ENCODE measurements at places on chromosomes 13 and 19.

- peak; percentile 85 for DNase-seq
Observed at GRCh38 chr19:18438331-18439024, 545 bp upstream of the ISYNA1 start.

- DNase-seq: peak; percentile 94
Observed at GRCh38 chr13:33218020-33218419, 67.5 kb downstream of the STARD13 start.

DNA sequence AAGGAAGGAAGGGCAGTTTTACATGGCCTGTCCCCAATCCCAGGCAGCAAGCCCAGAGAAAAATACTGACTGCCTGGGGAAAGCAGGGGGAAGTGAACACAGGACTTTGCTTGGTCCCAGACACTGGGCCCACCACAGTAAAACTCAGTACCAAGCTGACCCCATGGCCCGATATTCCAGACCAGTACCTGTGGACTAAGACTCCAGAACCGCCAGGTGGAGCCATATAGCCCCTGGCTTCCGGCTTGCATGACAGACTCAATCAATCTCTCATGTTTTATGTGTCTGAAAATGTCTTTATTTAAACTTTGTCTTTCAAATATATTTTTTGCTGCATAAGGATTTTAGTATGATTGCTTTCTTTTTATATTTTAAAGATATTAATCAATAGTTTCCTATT, 767.9 kb upstream of the SLITRK6 start:
- peak; percentile 16 for DNase-seq

- DNase-seq: no peak
Observed at GRCh38 chr13:35468195-35468594, 8.3 kb downstream of the MAB21L1 start.

DNA sequence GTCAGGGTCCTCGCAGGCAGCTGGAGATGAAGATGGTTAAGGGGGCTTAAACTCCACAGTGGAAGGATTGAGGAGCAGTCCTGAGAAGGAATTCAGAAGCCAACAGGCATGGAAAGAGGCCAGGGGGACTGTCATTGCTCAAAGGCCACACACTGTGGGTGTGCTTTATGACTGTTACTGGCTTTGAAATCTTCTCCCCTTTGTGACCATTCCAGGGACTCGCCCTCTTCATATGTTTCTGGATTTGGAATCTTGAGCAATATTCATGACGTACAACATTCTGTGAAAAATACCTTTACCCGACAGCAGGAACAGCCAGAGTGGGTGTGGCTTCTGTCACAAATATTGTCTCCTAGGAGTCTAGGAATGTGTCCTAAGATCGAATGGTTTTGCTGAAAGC, 16.6 kb downstream of the CEACAM7 start:
- no peak for DNase-seq

DNA sequence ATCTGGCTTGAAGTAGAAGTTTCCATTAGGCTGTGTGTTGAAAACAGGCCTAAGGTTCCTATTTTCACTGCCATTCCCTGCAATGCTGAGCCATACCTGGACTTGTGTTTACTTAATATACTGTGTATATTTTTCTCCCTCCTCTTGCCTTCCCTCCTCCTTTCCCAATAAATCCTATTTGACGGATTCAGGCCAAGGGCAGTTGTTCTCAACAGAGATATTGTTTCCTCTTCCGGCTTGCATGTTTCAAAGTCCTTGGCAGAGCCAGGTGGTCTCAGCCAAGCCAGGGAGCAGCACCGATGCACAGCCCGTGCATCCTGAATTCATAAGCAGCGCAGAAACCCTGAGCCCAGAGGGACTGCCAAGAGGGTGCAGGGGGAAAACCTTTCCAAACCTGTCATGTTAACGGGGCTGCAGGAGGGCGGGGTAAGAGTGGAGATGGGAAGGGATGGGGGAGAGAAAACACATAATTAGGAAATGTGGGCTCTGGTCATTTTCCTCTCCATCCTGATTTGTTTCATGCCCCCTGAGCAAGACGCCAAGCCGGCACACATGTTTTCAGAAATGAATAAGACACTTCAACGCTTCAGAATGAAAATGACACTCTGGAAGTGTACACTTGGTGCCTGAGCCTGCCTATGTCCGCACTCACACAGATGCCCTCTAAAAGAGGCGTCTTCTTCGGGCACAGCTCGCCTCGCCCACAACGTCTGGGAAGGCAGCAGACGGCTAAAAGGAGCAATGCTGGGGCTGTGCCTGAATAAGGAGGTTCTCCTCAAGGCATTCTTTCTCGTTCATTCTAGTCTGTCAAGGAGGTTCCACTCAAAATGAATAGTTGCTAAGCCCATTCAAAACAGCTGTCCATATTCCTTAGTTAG, 149.3 kb upstream of the UBL3 start:
- no peak for DNase-seq

- peak; percentile 57 for DNase-seq
Observed at GRCh38 chr13:90968166-90968904, 379.2 kb upstream of the MIR17HG start.

DNA sequence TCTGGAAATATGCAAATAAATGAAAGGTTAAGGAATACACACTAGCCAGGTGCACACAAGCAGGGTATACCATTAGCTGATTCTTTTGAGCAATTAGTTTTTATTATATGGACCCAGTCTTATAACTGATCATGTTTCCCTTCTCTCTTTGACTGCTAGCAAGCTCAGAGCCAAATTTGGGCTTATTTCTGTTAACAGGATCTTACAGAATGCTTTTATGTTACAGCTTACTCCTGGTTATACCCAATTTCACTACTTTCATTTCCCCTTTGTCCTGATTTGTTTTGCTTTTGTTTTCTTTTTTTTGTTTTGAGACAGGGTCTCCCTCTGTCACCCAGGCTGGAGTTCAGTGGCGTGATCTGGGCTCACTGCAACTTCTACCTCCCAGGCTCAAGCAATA, 12.9 kb upstream of the TPT1 start:
- no peak for DNase-seq

DNA sequence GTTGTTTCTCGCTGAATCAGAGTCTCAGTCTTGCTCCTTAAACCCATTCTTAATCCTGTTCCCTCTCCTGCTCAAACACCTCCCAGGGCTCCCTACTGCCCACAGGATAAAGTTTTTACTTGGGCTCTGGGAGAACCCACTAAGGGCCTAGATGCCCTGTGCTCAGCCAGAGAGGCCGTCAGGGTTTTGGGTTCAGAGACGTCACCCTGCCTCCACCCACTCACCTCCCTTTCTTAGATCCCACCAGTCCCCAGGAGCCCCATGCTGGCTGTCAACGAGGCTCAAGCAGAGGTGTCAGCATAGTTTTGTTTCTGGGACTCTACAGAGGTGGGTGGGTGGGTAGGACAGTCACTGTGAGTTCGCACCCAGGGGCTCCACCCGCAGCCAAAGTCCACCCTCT, 15.5 kb upstream of the CYP4F2 start:
- no peak for DNase-seq

DNA sequence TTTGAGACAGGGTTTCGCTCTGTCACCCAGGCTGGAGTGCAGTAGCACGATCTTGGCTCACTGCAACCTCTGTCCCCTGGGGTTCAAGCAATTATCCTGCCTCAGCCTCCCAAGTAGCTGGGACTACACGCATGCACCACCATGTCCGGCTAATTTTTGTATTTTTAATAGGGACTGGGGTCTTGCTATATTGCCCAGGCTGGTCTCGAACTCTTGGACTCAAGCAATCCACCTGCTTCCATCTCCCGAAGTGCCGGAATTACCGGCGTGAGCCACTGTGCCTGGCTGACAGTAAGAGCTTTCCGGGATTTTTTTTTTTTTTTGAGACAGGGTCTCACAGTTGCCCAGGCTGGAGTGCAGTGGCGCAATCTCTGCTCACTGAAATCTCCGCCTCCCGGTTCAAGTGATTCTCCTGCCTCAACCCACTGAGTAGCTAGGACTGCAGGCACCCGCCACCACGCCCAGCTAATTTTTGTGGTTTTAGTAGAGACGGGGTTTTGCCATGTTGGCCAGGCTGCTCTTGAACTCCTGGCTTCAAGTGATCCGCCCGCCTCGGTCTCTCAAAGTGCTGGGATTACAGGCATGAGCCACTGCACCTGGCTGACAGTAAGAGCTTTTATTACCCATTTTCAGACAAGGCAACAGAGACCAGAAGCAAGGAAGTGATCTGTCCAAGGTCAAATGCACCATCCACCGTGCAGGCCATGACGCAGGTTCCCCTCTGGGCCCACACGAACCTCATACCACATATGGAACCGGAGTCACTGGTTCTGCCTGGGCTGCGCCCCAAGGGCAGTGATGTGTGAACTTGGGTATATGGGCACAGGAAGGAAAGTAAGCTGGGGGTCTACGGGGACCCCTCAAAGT, 21.0 kb downstream of the RFX1 start:
- no peak for DNase-seq

DNA sequence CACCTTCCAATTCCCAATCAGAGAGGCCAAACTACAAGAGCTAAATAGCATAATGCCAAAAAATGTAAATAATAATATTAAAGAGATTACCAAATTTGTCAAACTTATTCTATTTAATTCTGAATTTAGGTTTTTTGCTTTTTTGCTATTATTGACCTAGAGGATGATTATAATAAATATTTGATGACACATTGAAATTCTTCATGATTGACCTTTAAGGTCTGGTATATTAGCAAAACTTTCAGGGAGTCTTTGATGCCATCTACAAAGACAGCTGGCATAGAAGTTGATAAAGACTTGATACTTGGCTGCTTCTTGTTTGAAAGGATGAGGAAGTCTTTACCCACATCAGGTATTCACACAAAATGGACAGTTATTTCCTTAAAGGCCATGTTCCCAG, 659.8 kb upstream of the GPC6 start:
- DNase-seq: no peak

- no peak for DNase-seq
Observed at GRCh38 chr13:47788844-47789243, 212.2 kb downstream of the SUCLA2 start.

DNA sequence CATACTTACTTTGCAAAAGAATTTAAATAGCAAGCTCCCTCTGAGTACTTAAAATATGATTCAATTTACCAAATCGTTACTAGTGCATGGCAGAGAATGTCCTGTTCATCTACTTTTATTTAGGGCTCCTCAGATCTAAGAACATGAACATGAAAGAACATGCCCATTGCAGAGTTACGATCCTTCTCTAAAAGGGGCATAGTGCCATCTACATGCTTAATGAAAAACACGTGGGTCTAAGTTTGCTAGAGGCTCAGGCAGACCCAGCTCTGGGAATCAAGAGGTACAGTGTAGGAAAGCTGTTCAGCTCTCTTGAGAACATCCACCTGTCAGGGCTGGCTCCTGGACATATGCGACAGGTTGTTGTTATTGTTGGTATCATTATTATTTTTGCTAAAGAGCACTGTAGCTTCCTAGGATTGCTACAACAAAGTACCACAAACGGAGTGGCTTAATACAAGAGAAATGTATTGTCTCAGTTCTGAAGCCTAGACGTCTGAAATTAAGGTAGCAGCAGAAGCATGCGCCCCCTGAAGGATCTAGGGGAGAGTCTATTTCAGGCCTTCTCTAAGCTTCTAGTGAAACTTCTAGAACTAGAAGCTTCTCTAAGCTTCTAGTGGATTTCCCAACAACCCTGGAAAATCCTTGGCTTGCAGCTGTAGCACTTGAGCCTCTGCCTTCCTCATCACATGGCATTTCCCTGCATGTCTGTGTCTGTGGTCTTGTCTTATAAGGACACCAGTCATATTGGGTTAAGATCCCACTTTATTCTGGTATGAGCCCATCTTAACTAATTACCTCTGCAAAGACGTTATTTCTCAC, 133.9 kb downstream of the DCT start:
- DNase-seq: peak; percentile 29

DNA sequence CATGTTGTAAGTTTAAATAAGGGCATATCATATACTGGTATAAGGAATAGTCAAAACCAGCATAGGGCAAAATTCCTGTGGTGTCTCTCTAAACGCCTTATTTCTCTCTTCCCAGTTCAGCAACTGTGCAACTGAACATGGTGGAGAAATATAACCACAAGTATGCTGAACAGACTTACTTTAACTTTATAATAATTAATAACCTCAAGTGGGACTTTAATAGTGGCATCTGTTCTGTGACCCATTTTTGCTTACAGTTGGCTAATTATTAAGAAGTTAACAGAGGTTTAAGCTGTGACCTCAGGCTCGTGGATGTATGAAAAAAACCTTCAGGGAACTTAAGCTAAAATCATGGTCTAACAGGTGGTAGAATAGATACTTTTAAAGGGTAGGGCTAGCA, 54.3 kb downstream of the MICU2 start:
- no peak for DNase-seq

DNA sequence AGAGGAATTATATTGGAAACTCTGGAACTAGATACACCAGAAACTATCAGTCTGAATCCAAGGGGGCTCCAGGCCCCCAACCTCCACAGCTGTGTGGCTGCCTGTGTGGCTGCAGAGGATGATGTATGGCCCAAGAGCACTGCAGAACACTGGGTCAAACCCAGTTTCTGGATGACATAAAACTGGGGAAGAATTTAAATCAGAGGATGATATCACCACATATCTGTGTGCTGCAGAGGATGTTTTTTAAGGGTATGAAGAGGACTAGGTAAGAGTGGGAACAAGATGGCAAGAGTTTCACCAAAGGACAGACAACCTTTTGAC, 226.4 kb downstream of the SUCLA2 start:
- DNase-seq: no peak

DNA sequence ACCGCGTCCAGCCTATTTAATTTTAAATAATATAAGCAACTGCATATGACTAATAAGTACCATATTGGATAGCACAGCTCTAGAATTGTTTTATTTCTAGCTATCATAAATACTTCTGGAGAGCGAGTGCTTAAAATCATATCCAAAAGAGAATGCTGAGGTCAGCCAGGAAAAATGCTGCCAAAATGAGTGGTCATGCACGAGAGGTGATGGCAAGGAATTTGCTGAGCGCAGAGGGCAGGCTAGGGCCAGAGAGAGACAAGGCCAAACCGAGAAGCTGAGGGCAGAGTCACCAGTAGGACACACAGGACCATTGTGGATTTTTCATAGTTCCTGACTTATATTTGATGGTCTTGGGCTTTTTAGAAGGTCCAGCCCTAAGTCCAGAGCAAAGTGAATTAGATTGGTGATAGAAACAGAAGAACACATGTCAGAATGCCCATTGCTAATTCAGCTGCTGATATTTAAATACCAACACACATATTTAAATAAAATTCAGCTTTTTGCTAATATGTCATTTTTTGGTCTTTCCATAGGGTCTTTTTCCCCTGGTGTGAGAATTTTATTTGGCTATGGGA, 33.6 kb upstream of the UBL3 start:
- peak; percentile 53 for DNase-seq

DNA sequence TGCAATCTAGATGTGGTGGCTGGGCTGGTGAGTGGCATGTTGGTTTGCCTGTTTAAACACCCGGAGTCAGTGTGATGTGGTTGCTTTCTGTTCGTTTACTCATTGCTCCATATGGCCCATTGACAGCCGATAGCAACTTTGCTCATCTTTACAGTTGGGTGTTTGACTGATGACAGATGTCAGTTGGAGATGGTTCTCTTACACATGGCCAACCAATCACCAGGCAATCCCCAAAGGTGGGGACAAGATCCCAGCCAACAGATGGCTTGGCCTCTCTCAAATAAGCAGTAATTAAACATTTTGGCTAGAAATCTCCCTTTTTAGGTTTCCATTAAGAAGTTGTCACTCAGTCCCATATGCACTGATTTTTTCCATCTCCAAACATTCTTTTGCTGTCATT, 497.1 kb upstream of the ARGLU1 start:
- DNase-seq: no peak
